Stimulated activated CD8-positive, alpha-beta memory T cell treated with anti-CD3 and anti-CD28 coated beads, Interleukin-2, amount 100 ng/mL, for 48 hours (primary cell): ENCODE measurements at places on chromosomes 3 and 15.

DNA sequence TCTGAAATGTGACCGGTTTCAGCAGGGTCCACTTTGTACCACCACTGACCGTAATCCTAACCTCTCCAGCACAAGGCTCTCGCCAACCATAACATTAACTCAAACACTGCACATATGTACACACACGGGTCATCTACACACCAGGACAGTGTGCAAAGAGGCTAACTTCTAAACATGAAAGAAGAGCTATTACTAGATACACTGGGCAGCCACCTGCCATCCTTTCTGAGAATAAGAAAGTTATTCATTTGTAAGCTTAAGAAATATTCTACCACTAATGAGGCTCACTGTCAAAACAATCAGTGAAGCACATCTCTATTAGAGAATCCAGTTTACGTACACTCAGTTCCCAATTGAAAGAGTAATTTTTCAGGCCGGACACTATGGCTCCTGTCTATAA is 59.1 kb upstream of the PARL start:
- no peak for DNase-seq

DNA sequence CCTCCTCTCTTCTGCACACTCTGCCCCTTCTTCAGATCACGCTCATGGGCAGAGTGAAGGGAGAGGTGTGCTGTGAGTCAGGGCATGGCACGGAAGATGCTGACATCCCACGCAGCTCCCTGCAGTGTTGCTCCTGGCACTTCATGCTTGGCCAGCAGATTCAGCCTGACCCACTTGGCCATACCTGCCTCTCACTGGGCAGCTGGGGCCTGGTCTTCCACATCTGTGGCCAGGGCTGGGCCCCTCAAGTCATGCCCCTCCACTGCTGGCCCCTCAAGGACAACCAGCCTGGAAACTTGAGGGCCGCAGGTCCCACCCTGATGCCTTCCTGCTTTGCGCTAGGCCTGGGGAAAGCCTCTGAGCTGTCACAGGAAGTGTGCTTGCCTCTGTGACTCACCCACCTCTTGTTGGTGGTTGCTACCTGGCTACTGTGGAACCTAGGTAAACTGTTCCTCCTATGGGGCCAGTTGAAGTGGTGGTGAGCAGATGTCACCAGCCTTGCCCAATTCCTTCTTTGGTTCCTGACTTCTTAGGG is 48.7 kb downstream of the BSN start:
- peak; percentile 33 for DNase-seq

- no peak for DNase-seq
These were observed 1132.5 kb downstream of the TUSC7 start for GRCh38 chr3:117842086-117842485.

DNA sequence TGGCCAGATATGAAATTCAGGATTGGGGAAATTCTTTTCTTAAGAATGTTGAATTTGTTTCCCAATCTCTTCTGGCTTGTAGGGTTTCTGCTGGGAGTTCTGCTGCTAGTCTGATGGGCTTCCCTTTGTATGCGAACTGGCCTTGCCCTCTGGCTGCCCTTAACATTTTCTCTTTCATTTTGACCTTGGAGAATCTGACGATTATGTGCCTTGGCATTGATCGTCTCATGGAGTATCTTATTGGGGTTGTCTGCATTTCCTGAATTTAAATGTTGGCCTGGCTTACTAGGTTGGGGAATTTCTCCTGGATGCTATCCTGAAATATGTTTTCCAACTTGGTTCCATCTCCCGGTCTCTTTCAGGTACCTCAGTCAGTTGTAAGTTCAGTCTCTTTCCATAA is 152.2 kb downstream of the CFAP20DC start:
- DNase-seq = no peak
